A549 treated with GW870086 at 1 μM for 4 hours (cell line): ENCODE measurements at places on chromosomes 13 and 19. TPM values are rescaled to one million over a fixed set of nuclear protein-coding genes. Genes with fewer than 3 reads are reported as not detected.

The FLT1 gene
- total RNA-seq = 0.02 to 0.05 TPM in 2 of 5 replicates, not detected in the others

The GAMT gene
- 30.9 to 45.1 TPM (median 41.7 TPM) in 5 replicates for total RNA-seq

The C19orf67 gene
- total RNA-seq = not detected in 5 replicates

The ECSIT gene
- total RNA-seq = 25.8 to 32.7 TPM (median 31.3 TPM) in 5 replicates

The SERP2 gene
- total RNA-seq = not detected in 5 replicates

The GNG8 gene
- total RNA-seq = not detected in 5 replicates

The PDX1 gene
- total RNA-seq = 0.05 to 0.22 TPM (median 0.07 TPM) in 4 of 5 replicates, not detected in the other

The ACTL9 gene
- total RNA-seq = not detected in 5 replicates

The MICU2 gene
- 15.0 to 18.5 TPM (median 17.0 TPM) in 5 replicates for total RNA-seq

The ACP5 gene
- total RNA-seq = 0.26 to 0.55 TPM (median 0.39 TPM) in 4 of 5 replicates, not detected in the other

The VN1R4 gene
- total RNA-seq = not detected in 5 replicates

The EBI3 gene
- total RNA-seq = 2.7 to 4.6 TPM (median 3.1 TPM) in 5 replicates

The SPRY2 gene
- total RNA-seq = 11.5 to 16.3 TPM (median 13.9 TPM) in 5 replicates

The DDA1 gene
- total RNA-seq = 52.0 to 61.8 TPM (median 60.6 TPM) in 5 replicates

The RNF113B gene
- total RNA-seq = not detected in 5 replicates

The TBXA2R gene
- 0.74 to 1.2 TPM (median 0.99 TPM) in 5 replicates for total RNA-seq

The NECTIN2 gene
- 66.5 to 83.2 TPM (median 79.6 TPM) in 5 replicates for total RNA-seq

The PDE4C gene
- 0.22 to 0.47 TPM (median 0.38 TPM) in 5 replicates for total RNA-seq

The FFAR2 gene
- not detected in 5 replicates for total RNA-seq

The ISOC2 gene
- 51.3 to 61.4 TPM (median 58.4 TPM) in 5 replicates for total RNA-seq

The DKKL1 gene
- total RNA-seq = 0.70 to 1.1 TPM (median 0.89 TPM) in 5 replicates

The DNAJC15 gene
- total RNA-seq = 0.05 to 0.16 TPM (median 0.05 TPM) in 5 replicates

The ANGPTL8 gene
- total RNA-seq = not detected in 5 replicates

The NLRP4 gene
- total RNA-seq = not detected in 5 replicates

The CFD gene
- 11.2 to 22.1 TPM (median 21.4 TPM) in 5 replicates for total RNA-seq

The PRR36 gene
- total RNA-seq = 0.22 to 0.49 TPM (median 0.41 TPM) in 5 replicates

The CEP89 gene
- total RNA-seq = 38.5 to 46.9 TPM (median 45.1 TPM) in 5 replicates

The ZNF492 gene
- total RNA-seq = not detected in 5 replicates

The ZNF708 gene
- 0.88 to 1.3 TPM (median 1.2 TPM) in 5 replicates for total RNA-seq

The SGCG gene
- total RNA-seq = 0.08 TPM in 1 of 5 replicates, not detected in the others

The BABAM1 gene
- 59.7 to 68.1 TPM (median 61.7 TPM) in 5 replicates for total RNA-seq

The IGFL4 gene
- total RNA-seq = 0.29 to 0.82 TPM (median 0.36 TPM) in 5 replicates

The SWSAP1 gene
- 1.5 to 2.2 TPM (median 2.0 TPM) in 5 replicates for total RNA-seq

The FAAP24 gene
- 13.3 to 17.6 TPM (median 16.2 TPM) in 5 replicates for total RNA-seq

The CEACAM21 gene
- total RNA-seq = not detected in 5 replicates

The ZNF665 gene
- total RNA-seq = not detected in 5 replicates

The RNF225 gene
- total RNA-seq = 0.13 to 0.15 TPM in 2 of 5 replicates, not detected in the others

The SIGLEC9 gene
- 0.06 to 0.08 TPM in 2 of 5 replicates, not detected in the others for total RNA-seq

The PBX4 gene
- total RNA-seq = 1.5 to 2.9 TPM (median 2.2 TPM) in 5 replicates

The MUC16 gene
- 0.02 to 0.23 TPM (median 0.04 TPM) in 4 of 5 replicates, not detected in the other for total RNA-seq

The CEACAM3 gene
- total RNA-seq = not detected in 5 replicates

The PEAK3 gene
- total RNA-seq = 0.05 TPM in 1 of 5 replicates, not detected in the others

The ZNF470 gene
- total RNA-seq = 1.4 to 1.8 TPM (median 1.6 TPM) in 5 replicates

The RDH8 gene
- 0.14 to 0.31 TPM (median 0.28 TPM) in 4 of 5 replicates, not detected in the other for total RNA-seq

The SHISA7 gene
- total RNA-seq = not detected in 5 replicates

The KLK2 gene
- 0.14 to 0.17 TPM in 2 of 5 replicates, not detected in the others for total RNA-seq

The ZNF526 gene
- total RNA-seq = 15.5 to 21.1 TPM (median 19.8 TPM) in 5 replicates

The COX7A1 gene
- not detected in 5 replicates for total RNA-seq

The CRX gene
- total RNA-seq = not detected in 5 replicates

The TEKTIP1 gene
- total RNA-seq = not detected in 5 replicates

The PRTN3 gene
- 0.47 to 0.77 TPM (median 0.60 TPM) in 5 replicates for total RNA-seq

The LSM7 gene
- 131 to 166 TPM (median 150 TPM) in 5 replicates for total RNA-seq

The AKT2 gene
- 113 to 197 TPM (median 176 TPM) in 5 replicates for total RNA-seq

The ZNF610 gene
- not detected in 5 replicates for total RNA-seq
